ENCODE measurements at places on chromosomes 1 and 21. TPM values are rescaled to one million over a fixed set of nuclear protein-coding genes. Genes with fewer than 3 reads are reported as not detected.

SNRPE gene
- total RNA-seq: 65.0 TPM

BATF3 gene
- total RNA-seq: 0.81 TPM

ACKR1 gene
- total RNA-seq: 0.75 TPM

PLPPR4 gene
- total RNA-seq: not detected

KLHDC9 gene
- 0.66 TPM for total RNA-seq

ZNF326 gene
- 8.0 TPM for total RNA-seq

CXADR gene
- total RNA-seq: 14.7 TPM

CD2 gene
- total RNA-seq: not detected

LENEP gene
- 0.18 TPM for total RNA-seq

AVPR1B gene
- not detected for total RNA-seq

CFH gene
- total RNA-seq: 111 TPM

PLA2G2D gene
- not detected for total RNA-seq

HES2 gene
- total RNA-seq: 26.6 TPM

TCHH gene
- under 0.01 TPM for total RNA-seq

MIGA1 gene
- total RNA-seq: 8.3 TPM

PSEN2 gene
- total RNA-seq: 16.7 TPM

NLRP3 gene
- not detected for total RNA-seq

ITLN1 gene
- total RNA-seq: 0.27 TPM

PCNX2 gene
- 14.6 TPM for total RNA-seq

GUCA2A gene
- not detected for total RNA-seq

INSRR gene
- not detected for total RNA-seq

CADM3 gene
- 8.9 TPM for total RNA-seq

LPAR3 gene
- not detected for total RNA-seq

LYPD8 gene
- not detected for total RNA-seq

ZNF697 gene
- 19.3 TPM for total RNA-seq

NIBAN1 gene
- total RNA-seq: 7.5 TPM

DCDC2B gene
- total RNA-seq: not detected

PDC gene
- not detected for total RNA-seq

WNT9A gene
- total RNA-seq: 1.3 TPM

LHX8 gene
- not detected for total RNA-seq

ANKRD45 gene
- not detected for total RNA-seq
